ENCODE measurements at places on chromosomes 13 and 19. TPM values are rescaled to one million over a fixed set of nuclear protein-coding genes. Genes with fewer than 3 reads are reported as not detected.
A peak's percentile ranks its signal among the peaks of the same experiment; 100 is the strongest.

DNA sequence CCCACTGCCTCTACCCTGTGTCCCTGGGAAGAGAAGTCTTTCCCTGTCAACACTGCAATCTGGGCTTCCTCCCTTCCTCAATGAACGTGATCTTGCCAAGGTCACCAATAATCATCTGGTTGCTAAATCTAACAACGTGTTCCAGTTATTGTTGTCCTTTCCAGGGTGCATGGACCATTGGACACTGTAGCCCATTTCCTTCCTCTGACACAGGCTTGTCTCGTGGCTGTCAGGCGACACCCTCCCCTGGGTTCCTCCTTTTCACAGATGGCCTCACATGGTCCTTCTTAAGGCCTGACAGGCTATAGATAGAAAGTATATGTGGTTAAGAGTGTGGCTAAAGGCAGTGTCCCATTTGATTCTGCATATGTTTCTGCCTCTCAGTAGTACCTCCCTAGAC, 67.7 kb upstream of the STARD13 start:
- no peak for DNase-seq

DNA sequence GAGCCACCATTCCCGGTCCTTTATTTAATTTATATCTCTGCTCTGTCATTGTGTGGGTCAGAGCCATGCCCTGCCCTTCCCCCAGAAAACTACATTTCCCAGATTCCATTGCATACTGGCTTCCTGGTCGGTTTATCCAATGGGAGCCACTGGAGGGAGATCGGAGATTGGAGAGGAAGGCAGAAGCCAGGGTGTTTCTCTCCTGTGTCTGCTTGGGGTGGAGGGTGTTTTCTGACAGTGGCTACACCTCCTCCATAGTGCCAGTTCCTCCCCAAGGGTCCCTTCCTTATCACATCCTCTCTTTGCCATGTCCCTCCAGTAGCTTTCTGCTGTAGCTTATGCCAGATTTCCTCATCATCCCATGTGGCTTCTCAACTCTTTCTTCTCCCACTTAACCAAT, 19.0 kb downstream of the OLFM2 start:
- DNase-seq: no peak

The TMEM150B gene
- polyA plus RNA-seq: 1.7 TPM

GRCh38 chr19:41860419-41861115, 512 bp downstream of the RPS19 start:
- no peak for DNase-seq

DNA sequence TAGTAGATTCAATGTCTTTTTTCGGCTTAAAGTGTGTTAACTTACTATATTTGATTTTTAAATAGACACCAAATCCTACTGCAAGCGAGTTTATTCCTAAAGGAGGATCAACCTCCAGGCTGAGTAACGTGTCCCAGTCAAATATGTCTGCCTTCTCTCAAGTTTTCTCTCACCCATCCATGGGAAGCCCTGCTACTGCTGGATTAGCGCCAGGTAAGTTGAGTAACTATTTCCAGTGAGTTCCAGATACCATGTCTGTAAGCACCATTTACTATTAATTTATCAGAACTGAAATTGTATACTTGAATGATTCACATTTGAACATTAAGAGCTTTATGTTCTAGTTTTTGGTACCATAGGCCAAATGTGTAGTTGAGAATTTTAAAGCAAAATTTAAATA, 81.8 kb downstream of the PAN3 start:
- DNase-seq: no peak

GRCh38 chr13:102729560-102730270, 34.9 kb upstream of the METTL21C start:
- DNase-seq: no peak

DNA sequence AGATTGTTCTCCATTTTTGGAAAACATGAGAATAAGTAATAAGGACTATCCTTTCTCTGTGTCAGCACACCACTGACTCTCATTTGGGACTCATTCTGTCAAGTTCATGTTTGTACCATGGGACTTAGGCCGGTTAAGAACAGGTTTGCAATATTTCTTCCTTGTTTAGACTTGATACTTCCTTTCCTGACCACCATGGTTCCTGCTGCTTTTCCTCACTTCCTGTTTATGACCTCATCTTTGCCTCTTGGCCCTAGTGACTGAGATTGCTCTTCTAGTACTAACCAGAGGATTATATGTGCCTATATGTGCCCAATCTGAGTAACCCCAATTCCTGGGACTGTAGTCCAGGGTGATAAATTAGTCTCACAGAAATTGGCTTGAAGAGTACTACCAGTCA, 32.5 kb upstream of the NDFIP2 start:
- DNase-seq: no peak

- DNase-seq: no peak
These were observed 7.1 kb downstream of the ARHGAP45 start for GRCh38 chr19:1073956-1074517.

The GAS6 gene
- 30.0 TPM for polyA plus RNA-seq

- DNase-seq: no peak
These were observed 17.9 kb downstream of the DEDD2 start for GRCh38 chr19:42199440-42200115.

- no peak for DNase-seq
These were observed 795.3 kb upstream of the PCDH20 start for GRCh38 chr13:62210951-62211350.

DNA sequence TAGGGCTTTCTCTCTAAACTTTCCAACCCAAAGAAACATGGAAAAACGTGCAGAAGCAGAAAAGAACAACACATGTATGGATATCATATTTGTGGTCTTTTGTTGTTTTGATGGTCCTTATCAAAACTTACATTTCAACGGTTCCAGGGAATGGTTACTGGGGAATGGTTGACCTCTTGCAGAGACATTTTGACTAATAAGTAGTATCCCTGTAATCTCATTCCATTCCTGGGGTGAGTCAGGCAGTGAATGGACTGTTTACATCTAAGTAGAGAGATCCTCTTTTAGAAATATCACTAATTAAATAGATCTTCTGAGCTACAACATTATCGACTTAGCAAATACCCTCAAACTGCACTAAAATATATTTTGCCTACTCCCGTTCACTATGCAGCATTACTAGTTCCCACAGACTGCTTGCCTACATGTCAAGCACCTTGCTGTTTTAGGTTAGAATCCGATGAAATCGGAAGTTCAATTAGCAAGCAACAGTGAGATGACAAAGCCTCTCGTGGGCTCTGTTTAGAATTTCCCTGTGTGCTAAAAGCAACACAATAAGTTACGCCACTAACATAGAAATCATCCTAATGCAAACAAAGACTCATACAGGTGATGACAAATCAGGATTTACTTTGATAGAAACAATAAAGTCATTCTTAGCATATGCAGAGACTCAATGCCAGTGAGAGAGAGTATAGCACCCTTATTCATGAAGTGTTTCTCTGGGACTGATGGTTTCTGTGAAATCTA, 797.7 kb upstream of the ARGLU1 start:
- DNase-seq: no peak

The PRRG2 gene
- polyA plus RNA-seq: 6.1 TPM

- DNase-seq: no peak
These were observed 67.0 kb upstream of the SERP2 start for GRCh38 chr13:44306371-44307192.

The RASGRP4 gene
- 0.75 TPM for polyA plus RNA-seq

- no peak for DNase-seq
These were observed 25.5 kb downstream of the TSSK6 start for GRCh38 chr19:19489804-19490204.

DNA sequence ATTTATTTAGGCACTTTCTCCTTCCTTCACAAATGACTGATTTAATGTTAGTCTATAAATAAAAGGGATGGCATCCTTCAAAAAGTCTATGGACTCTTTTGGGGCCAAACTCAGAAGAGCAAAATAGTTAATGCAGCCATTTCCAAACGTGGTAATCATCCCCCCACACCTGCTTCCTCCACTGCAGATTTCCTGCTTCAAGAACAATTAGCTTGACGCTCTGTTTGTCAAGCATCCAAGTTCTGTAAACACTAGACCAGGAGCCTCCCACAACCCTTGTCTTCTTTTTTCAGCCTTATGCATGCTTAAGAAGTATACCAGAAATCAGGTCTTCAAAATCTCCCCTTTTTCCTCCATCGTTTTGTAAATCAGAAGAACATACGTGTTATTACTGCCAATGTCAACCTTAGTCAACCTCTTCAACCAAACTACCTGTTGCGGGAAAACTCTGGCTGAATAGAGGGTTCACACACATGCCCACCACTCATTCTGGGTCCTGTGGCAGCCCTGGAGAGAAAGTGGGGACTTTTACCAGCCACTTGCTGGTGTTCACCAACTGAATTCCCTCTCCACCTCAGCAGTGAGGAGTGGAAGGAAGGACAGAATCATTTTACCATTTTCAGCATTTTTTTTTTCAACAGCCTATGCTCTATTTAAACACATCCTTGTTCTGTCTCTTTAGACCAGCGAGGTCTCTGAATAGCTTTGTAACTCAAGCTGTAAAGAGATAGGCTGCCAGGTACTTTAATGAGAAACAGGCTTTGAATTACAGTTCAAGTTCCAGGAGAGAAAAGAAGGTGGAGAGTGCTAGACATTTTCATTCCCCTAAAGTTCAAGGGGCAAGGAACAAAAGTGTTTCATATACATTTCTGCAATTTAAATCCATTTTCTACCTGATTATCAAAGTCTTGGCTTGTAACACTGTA, 39.1 kb downstream of the EFNB2 start:
- no peak for DNase-seq

The TMEM145 gene
- polyA plus RNA-seq: 0.86 TPM

The POGLUT2 gene
- polyA plus RNA-seq: 47.3 TPM

DNA sequence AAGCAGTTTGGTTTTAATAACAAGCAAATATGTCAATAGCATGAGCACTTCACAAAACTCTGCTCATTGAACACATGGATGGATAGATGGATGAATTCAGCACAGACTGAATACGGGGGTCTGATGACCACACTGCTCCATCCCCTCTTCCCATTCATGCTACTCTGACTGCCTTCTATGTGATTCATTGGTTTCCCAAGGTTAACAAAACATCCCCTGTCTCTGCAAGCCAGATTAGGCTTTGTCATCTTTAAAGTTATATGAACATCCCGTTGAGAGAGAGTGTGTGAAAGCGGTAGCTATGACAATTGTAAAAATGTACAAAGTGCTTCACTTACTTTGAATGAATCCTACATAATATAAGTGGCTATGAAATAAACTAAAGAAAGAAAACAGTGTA, 252.5 kb downstream of the OXGR1 start:
- DNase-seq: no peak

The IGSF23 gene
- polyA plus RNA-seq: 1.5 TPM

- DNase-seq: no peak
These were observed 64.6 kb downstream of the CCNE1 start for GRCh38 chr19:29876414-29876813.

GRCh38 chr13:111969551-111970135, 97.3 kb upstream of the SOX1 start:
- DNase-seq: no peak

DNA sequence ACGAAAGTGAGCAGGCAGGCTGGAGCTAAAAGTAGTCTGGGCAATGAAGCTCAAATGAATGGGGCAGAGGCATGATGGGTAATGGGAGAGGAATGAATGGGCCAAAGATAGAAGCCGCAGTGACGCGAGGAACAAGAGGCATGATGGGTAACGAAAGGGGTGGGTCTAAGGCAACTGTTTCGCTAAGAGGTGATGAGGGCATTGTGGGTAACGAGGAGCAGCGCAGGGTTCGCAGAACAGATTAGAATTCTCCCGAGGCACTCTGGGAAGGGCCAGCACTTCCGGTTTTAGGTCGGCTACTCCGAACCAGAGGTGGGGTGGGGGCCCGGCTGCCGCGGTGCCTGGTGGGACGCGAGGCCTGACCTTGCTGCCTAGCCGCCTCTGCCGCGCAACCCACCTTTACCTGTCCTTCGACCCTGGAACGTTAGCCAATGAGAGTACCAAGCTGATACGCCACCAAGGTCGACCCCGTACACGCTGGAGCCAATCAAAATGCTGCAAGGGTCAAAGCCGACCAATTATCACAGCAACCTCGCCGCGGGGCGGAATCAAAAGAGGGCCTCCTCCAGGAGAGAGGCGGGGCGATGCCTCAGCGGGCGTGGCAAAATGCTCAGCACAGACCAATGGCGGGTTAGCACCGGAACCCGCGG, 563 bp upstream of the TOMM40 start:
- DNase-seq: peak; percentile 100

DNA sequence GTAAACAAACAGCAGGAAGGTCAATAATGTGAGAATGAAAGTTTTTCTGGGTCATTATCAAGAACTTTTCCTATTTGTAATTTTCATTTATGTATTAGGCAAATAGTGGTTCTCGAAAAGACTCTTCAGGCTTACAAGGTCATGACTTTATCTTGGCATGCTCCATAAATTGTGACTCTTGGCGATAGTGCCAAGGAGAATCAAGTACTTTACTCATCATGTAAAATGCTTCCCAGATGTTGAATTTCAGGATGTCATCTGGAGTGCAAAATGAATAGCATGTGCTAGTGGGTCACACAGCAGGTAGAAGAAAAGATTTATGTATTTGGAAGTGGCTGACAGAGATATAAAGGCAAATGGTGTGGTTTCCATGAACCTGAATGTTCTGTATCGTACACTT, 1492.7 kb upstream of the PCDH20 start:
- no peak for DNase-seq

DNA sequence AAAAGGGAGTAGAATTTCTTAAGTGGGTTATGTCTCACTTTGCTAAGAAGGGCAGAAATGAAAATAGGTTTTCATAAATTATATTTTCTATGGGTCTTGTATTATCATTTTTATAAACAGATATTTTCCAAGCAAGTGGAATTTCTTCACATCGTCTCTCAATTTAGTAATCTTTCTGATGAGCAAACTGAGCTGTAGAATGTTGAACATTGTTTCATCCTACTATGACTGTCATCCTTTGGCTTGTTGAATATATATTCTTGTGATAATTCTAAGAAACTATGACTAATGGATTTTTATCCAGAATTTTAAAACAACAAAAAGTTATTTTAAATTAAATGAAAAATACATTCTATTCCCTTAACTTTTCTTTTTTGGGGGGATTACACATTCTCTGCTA, 313.8 kb downstream of the ENOX1 start:
- no peak for DNase-seq

The B3GNT8 gene
- polyA plus RNA-seq: 3.2 TPM

The VAV1 gene
- 1.5 TPM for polyA plus RNA-seq

DNA sequence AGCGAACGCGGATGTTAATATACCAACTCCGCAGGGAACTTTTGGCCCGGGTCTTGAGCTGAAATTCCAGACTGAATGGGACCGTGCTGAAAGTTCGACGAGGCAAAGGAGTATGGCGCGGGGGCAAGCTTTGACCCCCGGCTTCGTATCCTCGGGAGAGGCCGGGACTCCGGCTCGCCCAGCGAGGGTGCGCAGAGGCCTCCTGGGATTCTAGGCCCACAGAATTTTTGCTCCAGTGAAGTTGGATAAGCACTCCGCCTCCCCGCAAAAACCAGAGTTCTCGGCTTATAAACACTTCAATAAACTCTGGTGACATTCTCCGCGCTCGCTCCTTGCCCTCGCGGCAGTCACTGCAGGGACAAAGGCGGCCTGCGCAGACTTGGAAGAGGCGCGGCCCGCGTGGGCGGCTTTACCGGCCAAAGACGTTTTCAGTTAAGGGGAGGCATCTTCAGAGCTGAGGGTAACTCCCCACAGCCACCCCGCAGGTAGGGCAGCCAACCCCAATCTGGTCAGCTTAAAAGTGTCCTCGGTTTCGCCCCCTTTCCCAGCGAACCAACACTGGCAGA, 112.6 kb downstream of the KCNRG start:
- DNase-seq: no peak

- DNase-seq: no peak
These were observed 30.1 kb downstream of the TPP2 start for GRCh38 chr13:102626928-102627327.

GRCh38 chr13:75376792-75377402, 105.1 kb downstream of the TBC1D4 start:
- no peak for DNase-seq

The ATP1A3 gene
- 0.23 TPM for polyA plus RNA-seq

- DNase-seq: no peak
These were observed 87.4 kb upstream of the UBL3 start for GRCh38 chr13:29937841-29938240.

The SIGLEC5 gene
- 0.33 TPM for polyA plus RNA-seq
